Sciatic nerve (tissue), 2 donors: ENCODE measurements at places on chromosomes 5 and 9. TPM values are rescaled to one million over a fixed set of nuclear protein-coding genes. Genes with fewer than 3 reads are reported as not detected.

The SPINK4 gene
- total RNA-seq = not detected

The MYMK gene
- total RNA-seq = not detected

The IL11RA gene
- total RNA-seq = 31.3 TPM

The GMCL2 gene
- not detected for total RNA-seq

The PCDHA13 gene
- 0.85 TPM for total RNA-seq

The GFI1B gene
- not detected for total RNA-seq

The IL5 gene
- total RNA-seq = not detected

The LHX6 gene
- 11.5 TPM for total RNA-seq
